ENCODE measurements at places on chromosomes 5 and 9.

- no peak for DNase-seq
These were observed 104.4 kb downstream of the KLHL3 start for GRCh38 chr5:137631453-137631852.

DNA sequence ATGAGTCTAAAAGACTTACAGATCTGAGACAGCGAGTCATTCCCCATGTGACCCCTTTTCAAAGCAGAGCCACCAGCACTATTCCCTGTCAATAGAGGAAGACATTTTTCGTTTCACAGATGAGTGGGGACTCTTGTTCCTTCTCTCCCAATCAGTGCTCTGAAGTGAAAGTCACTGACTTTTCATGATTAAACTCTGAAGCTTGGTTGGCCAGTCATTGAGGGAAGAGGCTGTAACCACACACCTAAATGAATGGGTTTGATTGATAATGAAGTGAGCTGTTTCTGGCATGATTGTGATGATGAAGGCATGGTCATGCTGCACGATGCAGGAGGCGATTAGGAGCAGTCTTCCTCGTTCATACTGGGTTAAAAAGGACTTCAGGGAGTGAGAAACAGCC, 171.9 kb downstream of the ZNF462 start:
- no peak for DNase-seq

GRCh38 chr5:98458726-98459125, 314.7 kb upstream of the RGMB start:
- no peak for DNase-seq

GRCh38 chr9:21871256-21871975, 69.0 kb downstream of the MTAP start:
- no peak for DNase-seq

GRCh38 chr9:134961331-134962064, 43.8 kb upstream of the FCN1 start:
- peak; percentile 0 for DNase-seq
